ENCODE measurements at places on chromosomes 1 and 21.

DNA sequence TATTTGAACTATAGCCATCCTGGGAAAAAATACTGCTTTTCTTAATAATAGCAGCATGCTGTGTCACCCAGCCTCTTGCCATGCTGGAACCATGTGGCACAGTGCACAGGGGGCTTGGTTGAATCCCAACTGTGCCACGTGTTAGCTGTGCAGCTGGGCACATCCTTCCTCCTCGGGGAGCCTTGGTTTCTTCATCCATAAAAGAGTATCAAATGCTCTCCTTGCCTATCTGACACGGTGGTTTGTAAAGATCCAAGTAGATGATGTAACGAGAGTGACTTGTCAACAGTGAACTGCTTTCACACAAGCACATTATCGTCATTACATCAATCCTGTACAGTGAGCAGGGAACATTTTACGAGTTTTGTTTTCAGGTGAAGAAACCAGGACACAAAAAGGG, 24.4 kb downstream of the VASH2 start:
- DNase-seq, result no peak

DNA sequence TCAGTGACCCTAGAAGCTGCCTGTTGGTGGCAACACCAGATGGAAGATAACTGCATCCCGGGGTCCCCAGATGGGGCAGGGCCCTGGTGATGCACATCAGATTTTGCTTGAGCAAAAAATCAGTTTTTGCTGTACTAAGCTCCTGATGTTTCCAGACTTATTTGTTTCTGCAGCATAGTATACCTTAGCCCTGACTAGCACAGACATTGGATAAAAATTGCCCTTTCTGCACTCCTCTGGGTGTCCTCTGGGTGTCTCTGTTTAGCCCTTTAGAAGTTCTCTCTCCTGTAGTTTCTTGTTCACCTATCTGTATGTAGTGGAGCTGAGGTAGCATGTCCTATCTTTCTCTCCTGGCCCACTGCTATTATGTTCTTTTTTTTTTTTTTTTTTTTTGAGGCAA, 30.3 kb upstream of the PLA2G2C start:
- DNase-seq, result peak; percentile 20

DNA sequence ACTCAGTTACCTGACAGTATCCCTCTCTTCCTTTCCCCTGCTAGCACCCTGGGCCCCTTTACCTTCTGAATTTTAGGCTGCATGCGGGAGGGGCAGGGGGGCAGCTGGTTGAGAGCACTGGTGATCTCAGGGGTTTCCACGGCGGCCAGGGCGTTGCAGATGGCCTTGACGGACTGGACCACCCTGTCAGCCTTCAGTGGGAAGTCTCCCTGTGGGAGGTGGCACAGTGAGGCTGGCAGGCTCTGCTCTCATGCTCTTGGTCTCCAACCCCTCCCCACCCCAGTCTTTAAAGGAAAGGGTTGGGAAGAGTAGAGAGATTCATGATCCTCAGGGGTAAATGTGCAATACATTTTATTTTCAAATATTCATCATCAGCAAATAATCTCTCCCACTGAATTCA, 36.9 kb downstream of the PIK3C2B start:
- no peak for DNase-seq

DNA sequence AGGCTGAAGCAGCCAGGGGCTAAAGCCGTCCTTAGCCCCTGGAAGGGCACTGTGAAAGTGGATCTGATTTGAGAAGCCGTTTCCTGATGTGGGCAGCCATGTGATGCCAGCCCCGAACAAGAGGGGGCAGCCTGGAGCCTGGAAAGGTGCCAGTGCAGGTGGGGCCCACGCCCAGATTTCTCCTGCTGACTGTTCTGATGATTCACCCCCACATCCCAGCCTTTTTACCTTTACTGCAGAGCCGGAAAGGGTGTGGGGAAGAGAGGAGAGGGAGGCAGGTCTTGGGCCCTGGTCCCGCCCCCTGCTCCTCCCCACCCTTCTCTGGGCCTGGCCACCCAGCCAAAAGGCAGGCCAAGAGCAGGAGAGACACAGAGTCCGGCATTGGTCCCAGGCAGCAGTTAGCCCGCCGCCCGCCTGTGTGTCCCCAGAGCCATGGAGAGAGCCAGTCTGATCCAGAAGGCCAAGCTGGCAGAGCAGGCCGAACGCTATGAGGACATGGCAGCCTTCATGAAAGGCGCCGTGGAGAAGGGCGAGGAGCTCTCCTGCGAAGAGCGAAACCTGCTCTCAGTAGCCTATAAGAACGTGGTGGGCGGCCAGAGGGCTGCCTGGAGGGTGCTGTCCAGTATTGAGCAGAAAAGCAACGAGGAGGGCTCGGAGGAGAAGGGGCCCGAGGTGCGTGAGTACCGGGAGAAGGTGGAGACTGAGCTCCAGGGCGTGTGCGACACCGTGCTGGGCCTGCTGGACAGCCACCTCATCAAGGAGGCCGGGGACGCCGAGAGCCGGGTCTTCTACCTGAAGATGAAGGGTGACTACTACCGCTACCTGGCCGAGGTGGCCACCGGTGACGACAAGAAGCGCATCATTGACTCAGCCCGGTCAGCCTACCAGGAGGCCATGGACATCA, at the start of gene SFN:
Gene SFN, plus strand, starts transcription at position 369 of the 904 bp plus-strand sequence. Its CDS starts 64 bp downstream, at position 433.
- DNase-seq, result no peak

GRCh38 chr1:39046613-39047210, 20.6 kb downstream of the NDUFS5 start:
- DNase-seq, result no peak

DNA sequence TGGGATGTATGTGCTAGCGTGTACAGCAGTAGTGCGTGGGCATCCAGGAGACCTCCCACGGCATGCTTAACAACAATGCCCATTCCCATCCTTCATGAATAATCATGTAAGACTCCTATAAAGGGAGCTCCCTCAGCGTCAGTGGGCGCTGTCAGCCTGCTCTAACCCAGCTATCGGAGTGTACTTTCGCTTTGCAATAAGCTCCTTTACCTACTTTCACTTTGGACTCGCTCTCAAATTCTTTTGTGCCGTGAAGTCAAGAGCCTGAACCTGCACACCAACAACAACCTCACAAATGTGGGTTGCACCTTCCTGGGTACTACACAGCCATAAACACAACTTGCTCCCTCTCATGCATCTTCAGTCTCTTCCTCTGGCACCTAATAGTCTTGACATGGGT, 114.8 kb upstream of the PAXBP1 start:
- no peak for DNase-seq

DNA sequence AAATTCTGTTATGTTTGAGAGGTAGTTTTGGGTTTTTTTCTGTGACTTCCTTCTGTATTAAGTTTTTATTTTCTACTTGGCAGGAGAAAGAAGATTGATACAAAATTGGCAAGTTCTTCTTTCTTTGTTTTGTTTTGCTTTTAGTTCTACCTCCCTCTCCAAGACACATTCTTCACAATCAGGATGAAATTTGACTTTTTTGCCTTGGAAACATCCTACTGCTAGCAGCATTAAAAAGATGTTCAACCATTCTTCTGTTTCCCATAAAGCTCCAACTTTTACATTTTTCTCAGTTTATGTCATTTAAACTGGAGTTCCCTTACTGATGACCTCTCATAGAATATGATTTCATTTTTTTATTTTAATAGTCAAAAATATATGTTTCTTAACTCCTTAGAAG, 234.8 kb downstream of the NCAM2 start:
- DNase-seq, result no peak

- DNase-seq, result no peak
Measured at GRCh38 chr1:37951041-37951782, 4.4 kb upstream of the INPP5B start.

Measured in endothelial cell of umbilical vein (primary cell).